ENCODE measurements at places on chromosomes 3 and 15. TPM values are rescaled to one million over a fixed set of nuclear protein-coding genes. Genes with fewer than 3 reads are reported as not detected.

- no peak overlapping the region for H3K4me3 ChIP-seq
- no peak for DNase-seq
- H3K27me3 ChIP-seq: no peaks in the 10 kb centered on the region
- H3K36me3 ChIP-seq: peaks cover 27% of the 10 kb centered on the region
Observed at GRCh38 chr15:80753161-80753560, 26.0 kb upstream of the CEMIP start.

Gene DLL4
- total RNA-seq: 21.3 TPM

Gene DUOX2
- 4.0 TPM for total RNA-seq

DNA sequence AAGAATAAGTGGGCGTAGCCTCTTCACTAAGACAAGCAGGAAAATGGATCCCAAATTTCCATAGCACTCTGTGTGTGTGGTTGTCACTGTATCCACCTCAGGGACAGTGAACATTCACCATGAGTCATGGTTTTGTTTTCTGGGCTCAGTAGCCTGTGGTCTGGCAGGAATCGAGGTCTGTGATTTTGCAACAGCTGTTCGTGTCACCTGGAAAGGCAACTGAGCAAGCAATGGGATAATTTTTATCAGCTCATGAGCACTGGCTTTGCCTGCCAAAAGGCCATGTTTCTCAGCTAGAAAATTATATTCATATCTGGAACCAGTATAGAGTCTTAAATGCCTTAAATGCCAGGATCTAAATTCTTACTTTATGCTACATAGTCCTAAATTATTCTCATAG lies 60.9 kb downstream of the STRIT1 start:
- no peaks in the 10 kb centered on the region for H3K4me1 ChIP-seq
- H3K27me3 ChIP-seq: no peaks in the 10 kb centered on the region
- no peak overlapping the region for H3K4me3 ChIP-seq
- DNase-seq: no peak
- no peak overlapping the region for H3K27ac ChIP-seq
- no peaks in the 10 kb centered on the region for H3K36me3 ChIP-seq

DNA sequence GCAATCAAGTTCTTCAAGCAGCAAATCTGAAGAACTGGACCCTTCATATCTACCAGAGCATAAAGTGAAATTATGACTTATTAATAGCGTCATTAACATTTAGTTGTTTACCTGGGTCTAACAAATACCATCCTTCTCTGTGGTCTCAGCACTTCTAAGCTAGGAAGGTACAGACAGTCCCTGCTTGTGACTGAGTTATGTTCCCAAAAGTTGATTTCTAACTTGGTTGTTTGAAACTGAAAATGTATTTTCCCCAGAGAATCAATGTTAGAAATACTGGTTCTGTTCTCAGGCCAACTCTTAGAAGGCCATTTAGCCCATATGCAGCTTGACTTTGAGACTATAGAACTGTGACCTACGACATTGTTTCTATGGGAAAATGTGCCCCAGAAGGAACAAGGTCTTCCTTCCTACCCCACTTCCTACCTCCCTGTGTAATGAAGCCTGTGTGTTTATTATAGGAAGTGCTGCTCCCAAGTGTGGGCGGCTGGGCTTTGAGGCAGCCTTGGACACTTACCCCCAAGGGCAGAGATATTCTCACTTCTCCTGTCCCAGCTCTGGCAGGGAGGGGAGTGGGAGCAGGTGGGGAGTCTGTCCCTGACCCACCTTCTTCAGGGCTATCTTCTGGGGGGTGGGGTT lies 12.2 kb upstream of the MAPK6 start:
- no peak overlapping the region for H3K4me3 ChIP-seq
- H3K4me1 ChIP-seq: peaks cover 39% of the 10 kb centered on the region
- peak; percentile 62 for DNase-seq

DNA sequence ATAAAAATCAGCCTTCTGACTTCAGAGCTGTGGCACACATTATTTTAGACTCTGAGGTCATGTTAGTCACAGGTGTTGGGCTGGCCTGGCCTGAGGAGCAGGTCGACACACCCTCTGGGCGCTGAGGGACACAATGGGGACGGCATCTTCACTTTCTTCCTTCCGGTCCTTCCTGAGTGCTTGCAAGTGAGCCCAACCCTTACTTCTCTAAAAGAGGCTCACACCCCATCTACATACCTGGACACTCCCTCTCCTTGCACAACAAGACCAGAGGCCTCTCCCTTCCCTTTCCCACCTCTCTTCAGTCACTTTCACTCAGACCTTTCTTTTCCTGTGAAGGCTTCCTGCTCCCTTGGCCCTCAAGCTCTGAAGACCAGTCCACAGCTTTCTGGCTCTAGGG lies 85.4 kb downstream of the XXYLT1 start:
- DNase-seq: peak; percentile 64
- H3K4me3 ChIP-seq: no peak overlapping the region
- no peaks in the 10 kb centered on the region for H3K27me3 ChIP-seq
- H3K4me1 ChIP-seq: peaks cover 47% of the 10 kb centered on the region

GRCh38 chr3:101926594-101927105 lies 77.3 kb downstream of the NFKBIZ start:
- H3K4me1 ChIP-seq: no peaks in the 10 kb centered on the region
- no peaks in the 10 kb centered on the region for H3K27me3 ChIP-seq
- no peak overlapping the region for H3K27ac ChIP-seq
- DNase-seq: no peak
- H3K36me3 ChIP-seq: no peaks in the 10 kb centered on the region
